ENCODE measurements at places on chromosomes 5 and 9.

DNA sequence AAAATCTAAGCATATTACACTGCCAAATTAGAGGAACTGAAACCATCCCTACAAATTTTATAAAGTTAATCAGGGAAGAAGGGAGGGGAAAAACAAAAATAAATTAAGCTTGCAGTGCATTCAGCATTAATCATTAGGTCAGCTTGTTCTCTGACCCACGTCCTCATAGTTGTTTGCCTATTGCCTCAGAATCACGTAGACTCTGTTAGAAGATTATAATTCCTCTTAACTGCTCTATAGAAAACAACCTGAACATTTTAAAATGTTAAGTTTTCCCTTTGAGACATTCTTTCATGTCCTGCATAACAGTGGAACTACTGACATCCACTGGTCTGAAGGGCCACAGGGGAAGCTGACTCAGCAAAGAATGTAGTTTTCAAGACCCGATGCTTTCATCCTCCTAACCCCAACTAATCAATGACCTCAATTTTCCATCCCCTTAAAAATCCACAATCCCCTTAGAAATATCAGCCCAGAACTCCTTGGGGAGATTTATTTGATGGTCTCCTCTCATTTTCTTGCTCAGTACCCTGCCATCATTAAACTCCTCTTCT, 112.4 kb downstream of the FBXO4 start:
- no peak for DNase-seq

DNA sequence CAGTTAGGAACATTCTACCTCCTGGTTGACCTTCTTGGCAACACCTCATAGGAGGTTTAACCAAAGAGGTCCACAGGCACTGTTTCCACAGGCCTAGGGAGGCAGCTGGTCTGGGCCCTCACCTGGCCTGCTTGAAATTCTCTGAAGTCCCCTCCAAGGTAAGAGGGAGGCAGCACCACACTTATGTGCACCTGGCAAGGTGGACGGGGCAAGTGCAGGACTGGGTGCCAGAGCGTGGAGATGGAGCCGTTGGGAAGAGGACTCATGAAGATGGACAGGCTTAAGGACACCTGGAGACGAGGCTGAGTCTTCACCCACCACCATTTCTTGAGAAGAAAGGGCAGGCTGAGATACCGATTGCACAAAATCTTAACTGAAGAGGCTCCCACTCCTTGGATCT, 6.6 kb upstream of the BARHL1 start:
- DNase-seq = no peak

DNA sequence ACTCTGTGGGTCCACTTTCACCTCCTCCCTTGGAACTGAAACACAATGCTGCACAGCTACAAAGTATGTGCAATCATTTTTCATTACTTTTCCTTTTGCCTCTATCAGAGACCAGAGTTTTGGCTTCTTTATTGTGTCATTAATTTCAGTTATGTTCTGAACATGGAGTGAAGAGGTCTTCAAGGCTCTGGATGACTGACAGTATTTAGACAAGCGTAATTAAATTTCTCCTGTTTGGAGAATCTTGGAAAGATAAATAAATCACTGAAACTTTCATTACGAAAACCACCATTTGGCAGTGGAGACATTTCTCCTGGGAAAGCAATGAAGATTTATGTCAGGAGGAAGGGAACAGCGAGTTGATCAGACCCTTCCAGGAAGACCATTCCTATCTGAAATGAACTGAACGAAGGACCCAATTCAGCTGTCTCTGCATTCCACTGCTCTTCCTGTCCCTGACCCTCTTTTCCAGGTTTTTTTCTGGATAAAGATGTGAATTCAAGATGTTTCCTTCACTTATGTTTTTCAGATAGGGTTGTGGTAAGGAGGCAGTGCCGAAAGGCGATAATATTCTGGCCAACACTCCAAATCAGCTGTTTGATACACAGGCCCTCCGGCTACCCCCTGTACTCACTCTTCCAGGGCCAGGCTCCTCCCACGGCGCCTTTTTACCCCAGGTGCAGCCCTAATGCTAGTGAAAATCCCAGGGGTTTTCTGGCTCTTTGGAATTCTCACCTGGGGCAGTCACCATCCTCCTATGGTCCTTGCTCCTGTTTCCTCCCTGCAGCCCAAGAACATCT, 77.2 kb upstream of the OSMR start:
- DNase-seq = no peak

DNA sequence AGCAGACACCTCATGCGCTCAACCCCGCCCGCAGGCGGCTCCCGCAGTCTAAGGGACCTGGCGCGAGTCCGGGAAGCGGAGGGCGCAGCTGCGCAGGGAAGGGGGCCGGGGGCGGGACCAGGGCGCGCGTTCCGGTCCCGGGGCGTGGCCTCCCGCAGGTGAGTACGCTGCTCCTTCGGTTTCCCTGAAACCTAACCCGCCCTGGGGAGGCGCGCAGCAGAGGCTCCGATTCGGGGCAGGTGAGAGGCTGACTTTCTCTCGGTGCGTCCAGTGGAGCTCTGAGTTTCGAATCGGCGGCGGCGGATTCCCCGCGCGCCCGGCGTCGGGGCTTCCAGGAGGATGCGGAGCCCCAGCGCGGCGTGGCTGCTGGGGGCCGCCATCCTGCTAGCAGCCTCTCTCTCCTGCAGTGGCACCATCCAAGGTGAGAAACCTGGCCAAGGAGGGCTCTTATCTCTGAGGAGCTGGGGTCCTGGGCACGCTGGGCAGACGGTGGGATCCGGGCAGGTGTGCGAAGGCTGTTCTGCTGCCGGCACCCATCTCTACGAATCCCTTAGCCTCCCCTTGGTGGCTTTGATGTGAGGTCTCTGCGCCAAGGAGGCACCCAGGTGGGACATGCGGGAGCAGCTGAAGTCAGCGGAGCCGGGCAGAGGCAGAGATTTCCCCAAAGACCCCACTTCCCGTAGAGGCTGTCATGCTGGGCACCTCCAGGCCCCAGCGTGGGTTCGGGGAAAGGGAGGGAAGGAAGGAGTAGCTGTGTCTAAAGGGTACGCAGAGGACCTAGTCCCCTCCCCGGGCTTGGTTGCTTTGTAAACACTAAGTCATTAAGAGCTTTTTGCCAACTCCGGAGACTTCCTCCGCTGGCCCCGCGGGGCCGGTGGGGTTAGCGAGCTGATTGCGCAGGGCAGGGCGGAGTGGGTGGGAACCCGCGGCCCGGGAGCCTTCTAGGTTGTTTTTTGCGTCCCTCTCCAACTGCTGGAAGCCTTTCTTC, at the start of gene F2RL1:
F2RL1 (plus strand) TSS at position 187 of the 988 bp plus-strand sequence; CDS start at position 340, 153 bp downstream.
- peak; percentile 19 for DNase-seq

- no peak for DNase-seq
Measured at GRCh38 chr5:177276886-177277285, 26.6 kb downstream of the RAB24 start.

- no peak for DNase-seq
Measured at GRCh38 chr5:34914671-34915138, 599 bp downstream of the RAD1 start.

DNA sequence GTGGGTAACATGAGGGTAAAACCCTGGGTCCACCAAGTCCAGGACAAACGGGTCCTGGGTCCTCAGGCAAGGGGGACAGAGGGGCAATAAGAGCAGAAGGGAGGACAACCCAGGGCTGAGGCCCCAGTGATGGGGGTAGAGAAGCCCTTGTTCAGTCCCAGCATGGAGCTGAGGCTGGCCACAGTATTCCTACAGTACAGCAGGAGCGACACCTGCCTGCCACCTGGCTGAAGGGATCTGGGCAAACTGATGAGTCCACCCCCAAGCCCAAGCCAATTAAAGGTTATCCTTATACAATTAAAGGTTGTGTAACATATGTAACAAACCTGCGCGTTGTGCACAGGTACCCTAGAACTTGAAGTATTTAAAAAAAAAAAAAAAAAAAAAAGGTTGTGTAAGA, 97.7 kb upstream of the LRRTM2 start:
- DNase-seq = no peak

DNA sequence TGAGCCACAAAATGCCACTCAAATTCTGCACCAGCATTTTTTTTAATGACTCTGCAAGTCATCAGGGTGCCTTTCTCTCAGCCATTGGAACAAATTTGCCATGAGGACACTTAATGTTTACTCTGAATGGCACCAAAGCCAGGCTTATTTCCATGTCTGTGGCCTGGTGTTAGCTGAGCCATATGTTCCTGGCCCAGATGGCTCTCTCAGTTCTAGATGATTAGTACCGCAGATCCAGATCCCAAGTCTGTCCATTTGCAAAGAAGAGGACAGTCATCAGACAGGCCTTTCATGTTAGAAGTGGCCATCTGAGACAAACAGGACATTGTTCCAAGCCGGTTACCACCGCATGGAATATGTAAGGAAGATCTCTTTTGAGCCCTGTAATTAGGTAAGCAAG, 70.3 kb downstream of the INSYN2B start:
- DNase-seq = no peak

GRCh38 chr5:146042628-146043279, 62.6 kb downstream of the PLAC8L1 start:
- no peak for DNase-seq

DNA sequence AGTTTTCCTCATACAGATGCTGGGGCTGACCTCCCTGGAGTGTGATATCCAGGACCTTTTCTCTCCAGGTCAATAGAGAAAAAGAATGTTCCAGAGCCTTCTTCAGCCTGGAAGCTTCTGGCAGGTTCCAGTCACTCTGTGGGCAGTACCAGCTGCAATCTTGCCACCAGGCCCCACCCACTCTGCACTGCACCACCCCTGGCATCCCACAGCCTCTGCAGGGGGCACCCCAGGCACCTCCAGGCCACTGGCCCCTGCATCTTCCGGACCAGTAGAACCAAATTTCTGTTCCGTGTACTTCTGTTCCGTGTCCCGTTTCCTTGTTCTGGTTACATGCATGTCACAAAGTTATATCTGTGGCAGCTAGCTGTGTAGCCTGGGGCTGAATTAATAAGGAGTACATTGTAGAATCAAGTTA, 83.3 kb upstream of the ZBTB43 start:
- DNase-seq = no peak

DNA sequence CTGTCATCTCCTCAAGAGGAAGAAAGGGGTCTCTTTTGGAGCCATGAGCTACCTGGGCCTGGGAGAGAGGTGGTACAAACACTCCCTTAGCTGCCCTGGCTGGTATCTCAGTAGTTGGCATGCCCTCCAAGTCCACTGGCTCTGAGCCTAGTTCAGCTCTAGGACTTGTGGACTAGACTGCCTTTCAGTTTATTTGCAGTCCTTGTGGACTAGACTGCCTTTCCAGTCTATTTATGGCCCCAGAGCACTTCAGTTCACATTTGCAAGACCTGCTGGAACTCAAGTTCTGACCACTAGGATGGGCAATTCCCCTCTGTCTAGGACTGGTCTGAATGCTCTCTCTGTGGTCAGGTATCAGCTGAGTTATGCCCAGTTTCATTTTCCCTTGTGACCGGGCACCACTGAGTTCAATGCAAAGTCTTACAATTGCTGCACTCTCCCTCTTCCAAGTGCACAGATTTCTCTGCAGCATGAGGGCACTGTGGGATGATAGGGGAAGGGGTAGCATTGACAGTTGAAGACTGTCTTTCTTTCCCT, 1019.0 kb downstream of the TAF11L14 start:
- no peak for DNase-seq

DNA sequence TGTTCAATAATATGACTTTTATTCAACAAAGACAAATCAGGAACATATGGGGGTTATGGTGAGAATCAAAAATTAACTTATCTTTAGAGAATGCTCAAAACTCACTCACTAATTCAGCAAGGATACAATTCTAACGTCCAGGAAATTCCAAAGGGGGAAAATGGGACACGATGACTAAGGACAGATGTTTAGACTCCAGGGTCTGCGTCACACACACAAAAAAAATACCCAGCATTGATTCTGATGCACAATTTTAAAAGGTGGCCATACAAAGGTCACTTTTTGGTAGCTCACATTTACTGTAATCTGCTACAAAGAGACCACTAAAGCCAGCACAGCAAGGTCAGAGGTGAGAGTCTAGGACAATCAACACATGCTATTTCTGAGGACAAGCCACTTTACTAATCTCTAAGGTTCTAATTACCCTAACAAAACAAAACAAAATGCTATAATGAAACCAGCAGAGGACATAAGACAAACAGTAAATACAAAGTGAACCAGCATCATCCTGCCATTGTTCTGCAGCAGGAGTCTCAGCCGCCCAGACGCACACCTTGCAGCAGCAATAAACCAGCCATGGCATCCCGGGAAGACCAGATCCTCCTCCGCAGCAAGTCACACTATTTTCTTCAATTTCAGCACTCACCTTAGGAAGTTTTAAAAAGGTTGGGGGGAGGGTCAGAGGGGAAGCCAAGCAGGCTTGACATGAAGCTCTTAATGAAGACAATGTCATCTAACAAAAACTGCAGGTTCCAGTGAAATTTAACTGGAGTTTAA, 57.8 kb downstream of the TTC39B start:
- DNase-seq = no peak

DNA sequence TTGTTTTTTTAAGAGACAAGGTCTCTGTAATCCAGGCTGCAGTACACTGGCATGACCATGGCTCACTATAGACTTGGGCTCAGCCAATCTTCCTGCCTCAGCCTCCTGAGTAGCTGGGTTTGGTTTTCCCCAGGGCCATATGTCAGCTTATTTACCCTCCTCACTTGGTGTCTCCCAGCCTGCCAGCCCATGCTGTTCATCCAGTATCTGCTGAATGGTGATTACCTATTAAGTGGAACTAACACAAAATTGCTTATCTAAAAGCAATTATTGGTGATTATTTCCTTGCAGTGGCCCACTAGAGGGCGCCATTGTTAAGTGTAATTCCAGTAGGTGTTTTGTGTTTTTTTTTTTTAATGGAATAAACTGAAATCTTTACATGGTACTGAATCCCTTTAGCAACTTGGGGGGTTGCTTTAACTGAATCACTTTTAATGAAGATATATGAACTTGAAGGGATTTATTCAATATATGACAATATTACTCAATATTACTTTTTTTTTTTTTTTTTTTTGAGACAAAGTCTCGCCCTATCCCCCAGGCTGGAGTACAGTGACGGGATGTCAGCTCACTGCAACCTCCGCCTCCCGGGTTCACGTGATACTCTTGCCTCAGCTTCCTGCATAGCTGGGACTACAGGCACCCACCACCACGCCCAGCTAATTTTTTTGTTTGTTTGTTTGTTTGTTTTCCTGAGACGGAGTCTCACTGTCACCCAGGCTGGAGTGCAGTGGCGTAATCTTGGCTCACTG, 13.8 kb downstream of the EXOSC2 start:
- DNase-seq = no peak

DNA sequence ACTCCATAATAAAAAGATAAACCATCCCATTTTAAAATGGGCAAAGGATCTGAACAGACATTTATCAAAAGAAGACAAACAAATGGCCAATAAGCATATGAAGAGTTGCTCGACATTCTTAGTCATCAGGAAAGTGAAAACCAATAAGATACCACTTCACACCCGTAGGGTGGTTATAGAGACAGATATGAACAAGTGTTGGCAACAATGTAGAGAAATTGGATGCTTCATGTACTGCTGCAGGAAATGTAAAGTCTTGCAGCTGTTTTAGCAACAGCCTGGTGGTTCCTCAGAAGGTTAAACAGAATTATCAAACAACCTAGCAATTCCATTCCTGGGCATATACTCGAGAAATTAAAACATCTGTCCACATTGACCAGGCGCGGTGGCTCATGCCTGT, 42.5 kb downstream of the GTF3C4 start:
- DNase-seq = no peak

DNA sequence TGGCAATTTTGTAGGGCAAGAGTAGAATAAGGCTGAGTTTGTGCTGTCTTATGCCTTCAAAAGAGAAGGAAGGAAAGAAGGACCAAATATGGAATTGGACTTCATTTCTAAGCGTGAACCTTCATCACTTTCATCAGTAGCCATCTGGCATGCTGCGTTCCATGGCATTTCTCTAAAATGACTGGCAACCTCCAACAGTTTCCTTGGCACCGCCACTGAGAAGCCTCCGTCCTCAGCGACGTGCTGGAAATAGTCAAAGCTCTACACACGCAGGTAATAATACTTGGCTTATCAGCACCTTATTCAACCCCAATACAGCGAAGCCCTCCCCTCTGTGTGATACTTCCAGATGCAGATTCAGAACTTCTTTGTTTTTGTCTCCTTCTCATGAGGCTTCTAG, 169.7 kb upstream of the CD180 start:
- no peak for DNase-seq

Measured in NCI-H1436 treated with DMSO at 0.1 percent for 48 hours (cell line).